GM03348 (cell line): ENCODE measurements at places on chromosomes 1 and 21.

DNA sequence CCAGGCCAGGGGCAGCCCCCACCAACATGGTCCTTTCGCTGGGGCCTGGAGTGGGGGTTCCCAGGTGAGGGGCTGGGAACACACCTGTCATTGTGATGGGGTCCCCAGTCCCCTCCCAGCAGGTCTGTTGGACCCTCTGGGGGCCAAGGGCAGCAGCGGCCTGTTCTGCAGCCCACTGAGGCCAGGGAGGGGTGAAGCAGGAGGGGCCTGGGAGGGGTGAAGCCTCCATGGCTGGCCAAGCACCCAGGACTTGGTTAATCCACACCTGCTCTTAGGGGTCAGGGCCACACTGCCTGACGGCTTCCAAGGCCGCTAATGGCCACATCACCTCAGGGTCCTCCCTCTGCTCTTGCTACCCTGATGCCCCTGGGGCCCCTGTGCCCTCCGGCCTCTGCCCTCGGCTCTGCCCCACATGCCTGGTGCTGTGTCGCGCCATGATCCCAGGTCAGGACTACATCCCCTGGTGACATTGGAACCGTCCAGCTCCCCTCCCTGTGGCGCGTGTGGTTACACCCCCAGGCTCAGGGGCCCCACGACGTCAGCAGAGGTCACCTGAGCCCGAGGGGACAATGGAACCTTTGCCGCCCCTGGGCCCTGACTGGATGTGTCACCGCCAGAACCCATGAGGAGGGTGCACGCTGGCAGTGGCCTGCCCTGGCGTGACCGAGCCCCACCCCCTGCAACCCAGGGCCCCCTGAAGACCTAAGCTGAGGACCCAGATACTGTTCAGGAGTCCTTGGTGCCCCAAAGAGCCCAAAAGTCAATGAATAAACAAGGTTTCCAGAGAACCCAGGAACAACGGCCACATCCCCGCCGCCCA, 7.0 kb downstream of the TNFRSF18 start:
- no peak for DNase-seq

- DNase-seq: no peak
Measured at GRCh38 chr1:170672316-170672715, 8.4 kb downstream of the PRRX1 start.

DNA sequence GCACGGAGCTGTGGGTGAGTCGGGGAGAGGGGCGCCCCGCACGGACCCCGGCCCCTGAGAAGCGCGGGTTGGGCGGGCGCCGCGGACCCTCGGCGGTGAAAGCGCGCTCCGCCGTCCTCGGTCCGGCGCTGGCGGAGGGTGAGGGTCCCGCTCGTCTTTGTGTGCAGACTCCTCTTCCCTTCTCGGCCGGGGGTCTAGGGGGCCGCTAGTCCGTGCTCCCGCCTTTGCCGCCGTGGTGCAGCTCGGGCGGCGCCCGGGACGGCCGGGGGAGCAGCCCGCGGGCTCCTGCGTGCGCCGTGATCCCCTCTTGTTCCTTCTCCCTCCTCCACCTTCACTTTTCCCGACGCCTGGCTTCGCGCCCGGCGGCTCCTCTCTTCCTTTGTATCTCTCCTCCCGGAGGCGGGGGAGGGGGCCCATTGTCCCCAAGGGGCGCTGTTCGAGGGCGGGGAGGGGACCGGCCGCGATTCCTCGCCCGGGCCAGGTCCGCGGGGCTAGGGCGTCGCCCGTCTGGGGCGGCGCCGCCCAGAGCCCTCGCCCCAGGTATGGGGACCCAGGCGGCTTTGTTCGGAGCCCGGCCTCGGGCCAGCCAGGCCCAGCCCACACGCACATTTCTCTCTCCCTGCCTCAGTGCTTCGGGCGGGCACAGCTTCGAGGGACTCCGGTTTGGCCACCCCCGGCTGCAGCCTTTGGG, 519 bp downstream of the FNBP1L start:
- DNase-seq: peak; percentile 77

- no peak for DNase-seq
Measured at GRCh38 chr1:206065547-206066145, 12.7 kb downstream of the RHEX start.

GRCh38 chr1:55506740-55507577, 291.8 kb upstream of the USP24 start:
- DNase-seq: peak; percentile 50

- no peak for DNase-seq
Measured at GRCh38 chr1:39415553-39415952, 75.9 kb upstream of the BMP8A start.

DNA sequence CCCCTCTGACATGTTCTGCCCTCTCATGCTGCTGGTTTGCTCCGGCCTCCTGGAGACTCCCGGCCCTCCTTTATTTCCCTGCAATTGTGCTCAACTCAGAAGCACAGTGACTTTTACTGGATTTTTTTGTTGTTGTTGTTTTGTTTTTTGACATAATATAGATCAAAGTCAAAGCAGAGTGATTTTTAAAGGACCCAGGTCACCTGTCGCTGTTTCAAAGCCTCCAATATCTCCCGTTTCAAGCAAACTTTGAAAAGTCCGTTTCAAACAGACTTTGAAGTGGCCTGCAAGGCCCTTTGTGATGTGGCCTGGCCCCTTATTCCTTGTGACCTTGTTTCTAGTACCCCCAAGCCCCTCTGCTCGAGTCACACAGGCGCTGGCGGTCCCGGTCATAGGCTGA, 58.1 kb downstream of the TBCE start:
- no peak for DNase-seq

DNA sequence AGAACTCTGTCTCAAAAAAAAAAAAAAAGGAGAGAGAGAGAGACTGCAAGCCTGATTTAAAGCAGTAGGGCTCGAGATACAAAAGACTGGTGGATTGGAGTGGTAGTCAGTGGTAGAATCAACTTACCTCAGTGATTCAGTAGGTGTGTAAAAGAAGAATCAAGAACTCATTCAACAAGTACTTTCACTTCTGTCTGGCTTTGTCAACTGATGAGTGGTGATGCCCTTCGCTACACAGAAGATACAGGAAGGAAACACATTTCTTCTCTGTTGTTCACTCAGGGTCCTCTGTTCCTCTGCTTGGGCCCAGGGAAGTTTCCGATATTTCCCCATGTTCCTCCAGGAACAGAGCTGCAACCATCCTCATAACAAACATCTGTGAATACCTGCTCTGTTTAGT, 68.6 kb upstream of the COG2 start:
- no peak for DNase-seq

- no peak for DNase-seq
Measured at GRCh38 chr1:47477595-47478080, 39.8 kb downstream of the FOXD2 start.

DNA sequence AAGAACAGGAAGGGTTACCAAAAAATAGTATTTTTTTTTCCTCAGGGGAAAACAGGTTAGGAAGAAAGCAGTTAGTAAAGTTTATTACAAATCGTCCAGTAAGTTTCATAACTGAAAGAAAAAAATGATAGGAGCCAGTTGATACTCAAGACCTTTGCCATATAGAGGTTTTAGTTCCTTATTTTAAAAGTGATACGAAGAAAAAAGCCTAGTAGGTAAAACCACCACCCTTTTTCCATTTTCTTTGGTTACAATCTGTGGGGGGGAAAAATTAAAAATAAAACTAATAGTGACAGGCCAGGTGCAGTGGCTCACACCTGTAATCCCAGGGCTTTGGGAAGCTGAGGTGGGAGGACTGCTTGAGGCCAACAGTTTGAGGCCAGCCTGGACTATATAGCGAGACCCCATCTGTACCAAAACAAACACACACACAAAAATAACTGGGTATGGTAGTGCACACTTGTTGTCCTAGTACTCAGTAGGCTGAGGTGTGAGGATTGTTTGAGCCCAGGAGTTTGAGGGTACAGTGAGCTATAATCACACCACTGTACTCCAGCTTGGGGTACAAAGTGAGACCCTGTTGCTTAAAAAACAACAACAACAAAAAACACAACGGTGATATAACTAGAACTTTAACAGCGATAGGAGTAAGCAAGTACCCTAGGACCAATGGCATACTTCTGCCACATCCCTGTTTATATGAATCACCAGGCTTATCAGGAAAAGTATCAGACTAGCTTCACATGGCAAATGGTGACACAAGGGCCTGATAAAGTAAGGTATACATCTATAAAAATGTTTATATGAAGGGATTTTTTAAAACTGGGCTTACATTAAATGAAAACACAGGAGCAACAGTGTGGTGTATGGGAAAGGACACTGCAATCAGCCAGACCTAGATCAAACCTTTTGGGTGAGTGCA, 5.4 kb downstream of the TMEM59 start:
- no peak for DNase-seq

- DNase-seq: no peak
Measured at GRCh38 chr1:51311826-51312225, 18.5 kb downstream of the TTC39A start.

DNA sequence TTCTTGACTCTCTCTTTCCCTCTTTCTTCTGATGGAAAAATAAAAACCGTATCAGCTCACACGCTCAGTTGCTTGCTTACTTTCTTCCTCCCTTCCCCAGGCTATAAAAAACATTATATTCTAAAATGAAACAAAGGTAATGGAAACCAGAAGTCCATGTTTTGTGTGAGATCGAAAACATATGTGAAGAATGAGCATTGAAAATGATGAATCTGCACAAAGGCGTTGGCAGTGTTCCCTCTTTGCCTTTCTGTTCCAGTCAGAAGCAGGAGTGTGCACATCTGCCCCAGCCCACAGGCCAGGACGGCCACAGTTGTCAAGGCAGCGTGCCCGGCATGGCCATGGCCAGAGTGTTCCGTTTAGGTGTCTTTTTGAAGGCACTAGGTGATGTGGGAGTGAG, 185.3 kb upstream of the USP24 start:
- peak; percentile 53 for DNase-seq

DNA sequence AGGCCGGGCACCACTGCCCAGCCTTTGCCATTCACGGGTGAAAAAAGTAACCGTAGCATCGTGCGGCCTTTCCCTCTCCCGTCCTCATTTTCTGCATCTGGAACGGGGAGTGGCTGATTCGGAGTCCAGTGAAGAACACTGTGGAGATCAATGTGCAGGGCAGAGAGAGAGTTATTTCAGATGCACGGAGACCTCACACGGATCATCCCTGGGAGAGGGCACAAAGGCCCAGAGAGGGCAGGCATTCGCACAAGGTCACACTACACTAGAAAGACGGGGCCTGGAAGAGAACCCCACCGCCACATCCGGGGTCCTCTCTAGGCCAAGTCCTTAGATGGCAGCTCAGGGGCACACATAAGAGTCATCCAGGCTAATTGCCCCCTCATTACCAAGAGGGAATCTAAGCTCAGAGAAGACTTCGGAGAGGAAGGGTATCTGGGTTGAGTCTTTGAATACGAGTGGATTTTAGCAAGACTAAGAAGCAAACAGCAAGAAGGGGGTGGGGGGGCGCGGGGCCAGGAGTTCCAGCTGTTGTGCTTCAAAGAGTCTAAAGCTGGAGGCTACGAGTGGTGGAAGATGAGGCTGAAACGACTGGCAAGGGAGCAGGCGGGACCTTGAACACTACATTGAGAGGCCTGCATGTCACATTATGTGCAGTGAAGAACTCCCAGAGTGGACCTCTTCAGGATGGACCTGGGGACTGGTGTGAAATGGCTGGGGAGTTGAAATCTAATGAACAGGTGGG, 857 bp downstream of the GPX7 start:
- DNase-seq: peak; percentile 17

- DNase-seq: peak; percentile 20
Measured at GRCh38 chr1:24235921-24236788, 49.1 kb upstream of the IFNLR1 start.

GRCh38 chr1:173714441-173714758, 381 bp upstream of the KLHL20 start:
- no peak for DNase-seq

DNA sequence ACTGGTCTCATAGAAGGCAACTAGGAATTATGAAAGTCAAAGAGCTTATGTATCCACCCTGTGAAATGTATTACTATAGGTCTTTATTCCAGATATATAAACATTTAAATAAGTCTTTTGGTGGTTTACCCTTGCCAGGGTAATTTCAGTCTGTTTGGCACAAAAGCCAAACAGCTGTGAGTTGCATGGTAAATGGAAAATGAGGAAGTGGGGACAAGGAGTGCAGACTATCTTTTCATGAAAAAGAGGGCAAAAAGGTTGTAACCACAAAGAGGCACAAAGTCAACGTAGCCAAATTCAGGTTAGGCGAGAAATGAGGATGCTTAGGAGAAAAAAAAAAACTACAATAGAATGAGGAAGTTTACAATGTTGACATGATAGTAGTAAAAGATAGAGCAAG, 492.3 kb upstream of the PRMT6 start:
- no peak for DNase-seq

GRCh38 chr1:11054666-11055065, 5.2 kb downstream of the SRM start:
- no peak for DNase-seq

GRCh38 chr21:26093122-26093521, 77.4 kb downstream of the APP start:
- no peak for DNase-seq

DNA sequence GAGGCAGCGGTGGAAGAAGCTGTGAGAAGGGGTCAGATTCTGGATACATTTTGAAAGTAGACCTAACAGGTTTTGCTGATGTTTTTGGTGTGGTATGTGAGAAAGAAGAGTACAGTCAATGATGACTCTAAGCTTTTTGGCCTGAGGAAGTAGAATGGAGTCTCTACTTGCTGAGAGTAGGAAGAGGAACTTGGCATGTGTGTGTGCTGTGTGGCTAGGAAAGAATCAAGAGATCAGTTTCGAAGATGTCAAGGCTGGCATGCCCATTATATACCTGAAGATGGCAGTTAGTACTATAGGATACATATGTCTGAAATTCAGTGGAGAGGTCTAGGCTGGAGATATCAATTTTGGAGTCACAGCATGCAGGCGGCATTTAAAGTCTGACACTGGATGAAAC, 64.4 kb downstream of the MAB21L3 start:
- no peak for DNase-seq

GRCh38 chr1:29123053-29123886, 433 bp downstream of the TMEM200B start:
- DNase-seq: peak; percentile 47

DNA sequence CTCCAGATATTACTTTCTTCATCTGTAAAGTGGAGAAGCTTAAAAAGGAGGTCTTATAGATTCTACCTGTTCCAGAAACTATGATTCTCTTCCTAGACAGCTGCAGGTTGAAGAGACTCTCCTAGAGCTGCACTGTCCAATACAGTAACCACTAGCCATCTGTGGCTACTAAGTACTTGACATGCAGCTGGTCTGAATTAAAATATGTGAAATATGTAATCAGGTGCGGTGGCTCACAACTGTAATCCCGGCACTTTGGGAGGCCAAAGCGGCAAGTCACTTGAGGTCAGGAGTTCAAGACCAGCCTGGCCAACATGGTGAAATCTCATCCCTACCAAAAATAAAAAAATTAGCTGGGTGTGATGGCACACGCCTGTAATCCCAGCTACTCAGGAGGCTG, 15.8 kb downstream of the APP start:
- no peak for DNase-seq

GRCh38 chr1:201346337-201346939, 31.0 kb downstream of the TNNT2 start:
- peak; percentile 75 for DNase-seq
